ENCODE measurements at places on chromosomes 3 and 15. TPM values are rescaled to one million over a fixed set of nuclear protein-coding genes. Genes with fewer than 3 reads are reported as not detected.
A peak's percentile ranks its signal among the peaks of the same experiment; 100 is the strongest.

DNA sequence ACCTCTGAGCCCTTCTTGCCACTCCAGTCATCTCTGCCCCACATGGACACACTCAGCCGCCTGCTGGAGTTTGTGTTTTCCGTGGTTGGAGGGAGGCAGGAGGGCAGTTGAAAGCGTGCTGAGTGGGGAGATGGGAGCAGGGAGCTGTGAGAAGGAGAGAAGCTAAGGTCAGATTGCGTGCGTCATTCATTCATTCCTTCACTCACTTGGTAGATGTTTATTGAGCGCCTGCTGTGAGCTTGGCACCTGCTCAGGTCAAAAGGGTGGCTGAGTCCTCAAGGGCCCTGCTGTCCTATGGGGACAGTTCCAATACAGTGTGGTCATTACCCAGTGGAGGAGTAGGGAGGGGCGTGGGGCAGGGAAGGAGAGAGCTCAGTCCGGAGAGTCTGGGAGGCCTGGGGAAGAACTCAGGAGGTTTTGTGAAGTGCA is 23.5 kb downstream of the LIMD1 start:
- no peak for DNase-seq

DNA sequence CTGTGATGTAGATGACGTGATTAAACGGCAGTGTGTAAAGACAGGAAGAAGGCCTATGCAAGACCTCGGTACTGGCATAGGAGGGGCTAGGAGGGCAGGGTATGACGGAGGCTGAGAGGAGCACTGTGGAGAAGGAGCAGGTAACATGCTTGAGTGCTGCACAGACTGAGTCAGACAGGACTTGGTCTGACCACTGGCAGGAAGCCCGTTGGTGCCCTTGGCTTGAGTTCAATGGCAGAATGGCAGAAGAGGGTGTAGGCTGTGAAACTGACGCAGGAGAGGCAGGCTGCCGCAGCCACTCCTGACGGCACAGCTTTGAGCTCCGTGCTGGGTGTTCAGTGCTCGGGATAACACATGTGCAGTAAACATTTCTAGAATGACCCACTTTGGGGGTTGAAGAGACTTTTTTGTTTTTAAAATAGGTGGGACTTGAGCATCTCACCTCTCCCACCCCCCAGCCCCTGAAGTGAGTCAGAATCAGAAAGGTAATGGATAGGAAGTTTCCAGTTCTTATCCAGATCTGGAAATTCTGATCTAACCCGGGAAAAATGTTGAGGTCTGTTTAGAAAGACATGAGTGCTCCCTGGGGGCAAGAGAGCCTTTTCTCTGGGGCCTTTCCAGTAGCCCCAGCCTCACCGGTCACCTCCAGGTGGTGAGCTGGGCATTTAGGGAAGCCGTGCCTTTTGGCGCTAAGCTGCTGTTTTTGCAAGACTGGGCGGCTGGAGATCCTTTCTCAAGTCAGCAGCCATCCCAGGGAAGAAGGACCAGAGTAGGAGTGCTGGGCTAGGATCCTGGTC is 126.4 kb downstream of the RPLP1 start:
- no peak for DNase-seq

GRCh38 chr15:100633763-100634075 is 31.3 kb downstream of the ASB7 start:
- no peak for DNase-seq

The CHRNA5 gene
- 6.5 TPM for total RNA-seq

DNA sequence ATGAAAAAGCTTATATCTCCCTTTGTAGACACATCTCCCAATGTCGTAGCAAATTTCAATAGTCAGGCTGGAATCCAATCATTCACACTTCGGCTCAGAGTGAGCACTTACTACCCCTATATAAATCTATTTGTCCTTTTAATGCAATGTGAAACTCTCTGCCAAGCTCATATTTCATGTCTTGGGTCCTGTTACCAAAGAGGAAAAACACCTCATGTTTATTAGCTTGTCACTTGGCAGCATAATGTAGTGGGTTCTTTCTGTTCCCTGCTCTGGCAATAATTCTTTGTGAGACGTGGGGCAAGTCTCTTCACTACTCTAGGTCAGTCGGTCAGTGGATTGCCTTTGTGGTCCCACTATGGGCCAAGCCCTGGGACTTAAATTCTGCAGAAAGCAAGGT is 107.1 kb downstream of the SRGAP3 start:
- no peak for DNase-seq

The FAM81A gene
- 0.57 TPM for total RNA-seq

- peak; percentile 75 for DNase-seq
Measured at GRCh38 chr15:92158426-92158825, 235.3 kb upstream of the ST8SIA2 start.

- no peak for DNase-seq
Measured at GRCh38 chr15:29390051-29390450, 120.4 kb upstream of the NSMCE3 start.

DNA sequence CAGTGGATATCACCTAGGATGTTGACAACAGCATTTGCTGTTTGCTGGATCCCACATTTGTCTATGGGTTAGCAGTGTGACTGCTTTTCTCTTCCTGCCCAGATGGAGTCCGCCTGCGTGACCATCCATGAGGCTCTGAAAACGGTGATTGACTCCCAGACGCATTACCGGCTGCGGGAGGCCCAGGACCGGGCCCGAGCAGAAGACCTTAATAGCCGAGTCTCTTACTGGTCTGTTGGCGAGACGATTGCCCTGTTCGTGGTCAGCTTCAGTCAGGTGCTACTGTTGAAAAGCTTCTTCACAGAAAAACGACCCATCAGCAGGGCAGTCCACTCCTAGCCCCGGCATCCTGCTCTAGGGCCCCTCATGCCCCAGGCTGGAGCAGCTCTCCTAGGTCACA is 11.0 kb downstream of the TMED3 start:
- DNase-seq, result no peak

GRCh38 chr3:138328341-138328740 is 1.3 kb downstream of the NME9 start:
- no peak for DNase-seq

The TM6SF1 gene
- total RNA-seq, result 1.5 TPM

DNA sequence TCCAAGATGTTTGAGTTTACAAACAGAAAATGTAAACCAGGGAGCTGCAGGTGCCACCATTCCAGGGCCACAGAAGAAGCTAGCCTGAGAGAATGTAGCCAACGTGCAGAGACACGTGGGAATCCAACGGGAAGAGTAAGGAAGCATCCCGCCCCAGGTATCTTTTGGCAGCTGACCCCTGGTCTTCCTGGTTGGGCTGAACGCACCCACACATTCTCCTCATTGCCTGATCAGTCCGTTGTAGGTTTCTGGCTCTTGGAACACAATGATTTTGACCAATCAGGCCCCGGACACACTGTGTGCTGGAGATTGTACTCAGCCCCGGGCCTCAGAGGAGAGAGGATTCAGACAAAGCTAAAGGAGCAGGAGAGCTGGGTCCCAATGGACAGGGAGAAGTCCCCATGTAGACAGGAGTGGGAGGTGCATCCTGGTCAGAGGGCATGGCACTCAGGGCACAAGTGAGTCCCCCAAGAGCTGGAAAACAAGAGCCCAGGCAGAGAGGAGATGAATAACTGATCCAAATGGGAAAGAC is 102.3 kb downstream of the TPRA1 start:
- DNase-seq, result no peak

The HCN4 gene
- not detected for total RNA-seq

The LRRN1 gene
- 0.09 TPM for total RNA-seq

DNA sequence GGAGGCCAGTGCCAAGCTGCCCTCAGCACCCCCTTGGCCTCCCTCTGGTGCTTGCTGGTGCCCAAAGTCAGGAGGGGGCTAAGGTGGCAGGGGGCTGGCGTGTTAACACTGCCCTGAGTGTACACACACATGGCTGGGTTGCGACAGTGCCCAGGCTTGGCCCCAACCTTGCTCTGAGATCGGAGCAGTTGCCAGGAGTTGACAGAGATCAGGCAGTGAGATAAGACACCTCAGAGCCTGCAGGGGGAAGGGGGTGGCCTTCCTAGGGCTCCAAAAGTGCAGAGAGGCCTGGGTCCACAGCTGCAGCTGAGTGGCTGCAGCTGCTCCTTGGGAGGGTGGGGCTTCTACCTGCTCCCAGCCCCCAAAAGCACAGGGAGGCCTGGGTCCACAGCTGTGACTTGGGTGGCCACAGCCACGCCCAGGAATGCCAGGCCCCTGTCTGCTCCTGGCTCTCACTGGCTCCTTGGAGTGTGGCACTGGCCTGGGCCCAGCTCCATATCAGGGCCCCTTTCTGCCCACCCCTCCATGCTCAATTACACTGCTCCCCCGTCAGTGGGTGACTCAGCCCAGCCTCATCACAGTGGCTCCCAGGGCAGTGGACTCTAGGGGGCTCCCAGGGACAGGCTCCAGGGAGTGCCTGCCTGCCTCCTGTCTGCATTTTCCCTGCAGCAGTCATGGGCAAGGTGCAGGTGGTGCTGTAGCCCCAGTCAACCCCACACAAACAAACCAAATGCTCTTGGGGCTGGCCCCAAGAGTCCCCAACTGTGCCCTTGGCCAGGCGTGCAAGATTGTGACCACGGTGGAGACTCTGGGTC is 56.4 kb upstream of the C15orf39 start:
- no peak for DNase-seq

The PLSCR5 gene
- total RNA-seq, result not detected

- no peak for DNase-seq
Measured at GRCh38 chr3:138203938-138204337, 16.8 kb downstream of the ARMC8 start.

GRCh38 chr3:125990253-125990970 is 21.4 kb downstream of the ROPN1B start:
- DNase-seq, result peak; percentile 87

- no peak for DNase-seq
Measured at GRCh38 chr3:13024765-13025065, 48.5 kb downstream of the IQSEC1 start.
